ENCODE measurements at places on chromosomes 4 and X.
A peak's percentile ranks its signal among the peaks of the same experiment; 100 is the strongest.

DNA sequence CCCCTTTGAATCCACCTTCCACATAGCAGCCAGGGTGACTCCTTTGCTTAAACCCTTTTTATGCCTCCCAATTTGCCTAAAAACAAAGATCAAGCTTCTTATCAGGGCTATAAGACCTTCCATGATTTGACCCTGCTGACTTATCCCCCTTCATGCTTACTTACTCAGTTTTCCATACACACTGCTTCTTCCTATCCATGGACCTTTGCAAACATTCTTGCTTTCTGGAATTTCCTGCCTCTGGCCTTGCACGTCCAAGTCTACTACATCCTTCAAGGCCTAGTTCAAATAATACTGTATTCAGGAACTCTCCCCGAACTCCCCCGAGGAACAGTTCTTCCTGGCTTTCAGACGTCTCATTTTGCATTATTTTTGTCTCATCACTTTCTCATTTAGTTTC is 31.8 kb downstream of the RAP2C start:
- DNase-seq, result no peak

DNA sequence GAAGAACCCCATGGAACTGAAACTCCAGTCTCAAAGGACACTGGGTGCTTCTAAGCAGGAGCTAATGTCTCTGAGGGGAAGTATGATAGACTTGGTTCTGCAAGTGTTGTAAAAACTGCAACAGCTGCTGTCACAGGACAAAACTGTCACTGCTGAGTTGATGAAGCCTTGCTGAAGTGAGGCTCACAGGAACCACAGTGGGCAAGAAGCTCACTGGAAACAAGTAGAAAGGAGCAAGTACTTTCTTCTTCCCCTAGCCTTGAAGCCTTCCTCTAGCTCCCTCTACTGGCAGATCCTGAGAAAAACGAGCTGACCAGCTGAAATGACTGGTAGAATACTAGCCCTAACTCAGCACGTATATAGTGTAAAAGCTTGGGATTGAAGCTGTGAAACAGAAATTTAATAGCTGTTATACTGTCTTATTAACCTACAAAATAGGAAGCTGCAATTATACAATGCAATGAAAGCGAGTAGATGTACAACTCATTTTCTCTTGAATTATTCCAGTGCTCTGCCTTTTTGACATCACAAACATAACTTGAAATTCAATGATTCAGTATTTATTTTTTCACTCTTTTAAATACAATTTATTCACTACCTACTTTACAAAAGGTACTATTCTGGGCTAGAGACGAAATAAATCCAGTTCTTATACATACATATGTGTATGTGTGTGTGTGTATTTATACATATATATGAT is 91.4 kb downstream of the GABRB1 start:
- peak; percentile 54 for DNase-seq

DNA sequence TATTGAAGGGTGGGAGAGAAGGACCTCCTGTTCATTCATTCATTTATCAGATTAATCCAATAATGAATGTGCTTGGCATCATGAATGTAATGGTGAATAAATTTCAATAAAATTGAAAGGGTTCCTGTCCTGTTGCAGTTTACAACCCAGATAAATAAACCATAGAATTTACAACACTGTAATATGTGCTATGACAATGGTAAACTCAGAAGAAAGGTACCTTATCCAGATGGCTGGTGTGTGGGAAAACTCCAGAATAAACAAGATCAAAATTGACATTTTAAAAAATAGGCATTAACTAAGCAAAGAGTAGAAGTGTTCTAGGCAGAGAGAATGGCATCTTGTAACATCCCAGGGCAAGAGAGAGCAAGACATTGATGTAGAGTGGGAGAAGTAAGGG is 15.3 kb downstream of the ARL13A start:
- DNase-seq, result no peak

- peak; percentile 7 for DNase-seq
These were observed 5.6 kb upstream of the CT47C1 start for GRCh38 chrX:119067023-119067739.

DNA sequence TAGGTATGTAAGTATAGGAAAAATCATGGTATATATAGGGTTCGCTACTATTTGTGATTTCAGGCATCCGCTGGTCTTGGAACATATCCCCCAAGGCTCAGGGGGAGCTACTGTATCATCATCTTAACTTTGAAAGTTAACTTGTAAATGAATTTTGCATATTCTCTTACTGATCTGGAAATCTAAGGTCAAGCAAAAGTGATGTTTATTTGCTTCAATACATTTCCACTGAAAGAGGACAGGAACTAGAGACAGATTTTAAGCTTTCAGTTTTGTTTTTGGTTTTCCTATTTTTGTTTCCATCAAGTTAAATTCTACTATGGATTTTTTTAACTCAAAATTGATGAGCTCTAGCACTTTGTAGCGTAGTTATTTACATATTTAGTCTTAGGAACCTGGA is 56.2 kb downstream of the NAF1 start:
- no peak for DNase-seq

GRCh38 chrX:72308566-72309296 is 3.0 kb upstream of the CITED1 start:
- DNase-seq, result peak; percentile 57

GRCh38 chr4:151865312-151865711 is 104.5 kb upstream of the GATB start:
- no peak for DNase-seq

GRCh38 chrX:331151-331824 is 12.7 kb upstream of the GTPBP6 start:
- DNase-seq, result no peak

DNA sequence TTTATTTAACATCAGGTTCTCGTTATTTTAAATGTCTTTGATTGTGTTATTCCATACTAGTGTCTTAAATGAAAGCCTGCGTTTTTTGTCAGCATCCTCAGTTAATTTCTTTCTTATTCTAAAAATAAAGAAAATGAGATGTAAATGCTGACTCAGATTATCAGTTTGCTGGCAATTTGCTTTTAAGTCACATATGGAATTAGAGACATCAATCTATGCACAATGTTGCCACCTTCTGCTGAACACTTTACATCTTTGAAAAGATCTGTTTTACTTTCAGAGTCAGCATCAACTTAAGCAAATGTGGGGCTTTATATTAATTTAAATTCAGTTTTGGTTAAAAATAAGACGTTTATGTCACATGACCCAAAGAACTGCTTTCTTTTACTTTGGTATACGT is 99.2 kb downstream of the ADGRL3 start:
- DNase-seq, result no peak

GRCh38 chrX:152895121-152895520 is 2.7 kb upstream of the ZNF185 start:
- no peak for DNase-seq

DNA sequence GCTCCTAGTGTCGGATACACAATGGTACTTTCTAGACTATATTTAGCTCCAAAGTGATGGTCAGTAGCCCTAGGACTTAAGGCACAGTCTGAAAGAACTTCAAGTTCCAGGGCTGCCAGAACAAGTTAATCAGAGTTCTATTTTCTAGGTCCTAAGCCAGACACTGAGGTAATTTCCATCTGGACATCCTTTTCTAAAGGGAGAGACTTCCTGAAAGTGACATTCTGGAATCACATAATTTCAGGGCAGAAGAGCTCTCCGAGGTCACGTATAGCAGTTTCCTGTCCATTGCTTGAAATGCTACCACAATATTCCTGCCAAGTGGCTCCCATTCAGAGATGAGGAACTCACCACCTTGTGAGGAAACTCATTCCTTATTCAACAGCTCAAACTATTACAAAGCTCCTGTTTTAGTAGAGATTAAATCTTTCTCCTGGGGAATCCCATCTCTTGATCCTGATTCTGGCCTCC is 117.9 kb downstream of the COL25A1 start:
- peak; percentile 24 for DNase-seq

GRCh38 chrX:40282946-40283660 is 185.3 kb upstream of the BCOR start:
- peak; percentile 67 for DNase-seq

DNA sequence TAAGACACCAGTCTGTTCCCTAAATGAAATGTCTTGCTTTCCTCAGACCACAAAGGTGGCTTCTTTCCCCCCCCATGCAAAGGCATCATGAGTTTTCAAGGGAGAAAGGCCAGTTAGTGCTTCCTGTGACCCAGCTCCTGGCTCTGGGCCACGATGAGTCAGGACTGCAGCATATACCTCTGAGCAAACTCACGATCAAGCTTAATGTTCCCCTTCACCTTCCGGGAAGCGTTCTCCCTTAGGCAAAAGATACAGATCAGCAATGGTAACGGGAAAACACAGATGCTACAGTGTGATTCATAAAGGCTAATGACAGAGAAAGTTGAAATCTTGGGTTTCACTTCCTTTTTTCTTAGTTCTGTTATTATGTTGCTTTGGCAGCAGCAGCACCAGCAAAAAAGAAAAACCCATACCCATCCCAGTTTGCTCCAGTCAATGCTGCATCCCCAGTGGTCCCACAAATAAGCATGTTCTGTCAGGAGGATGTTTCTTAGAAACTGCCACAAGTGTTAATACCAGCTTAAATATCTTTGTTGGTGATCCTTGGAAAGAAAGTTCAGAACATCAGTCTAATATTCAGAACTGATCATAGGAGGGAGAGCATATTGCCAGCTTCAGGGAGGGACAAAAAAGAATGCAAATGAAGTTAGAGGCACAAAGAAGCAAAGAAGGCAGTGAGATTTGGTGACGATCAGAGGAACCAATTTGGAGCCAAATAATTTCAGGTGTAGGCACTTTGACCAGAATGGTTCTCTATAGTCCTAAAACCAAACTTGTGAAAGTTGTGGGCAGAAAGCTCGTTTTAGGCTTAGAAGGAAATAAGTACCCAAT is 41.2 kb downstream of the LONRF3 start:
- peak; percentile 77 for DNase-seq

GRCh38 chr4:142331132-142331531 is 515.0 kb downstream of the INPP4B start:
- DNase-seq, result no peak

DNA sequence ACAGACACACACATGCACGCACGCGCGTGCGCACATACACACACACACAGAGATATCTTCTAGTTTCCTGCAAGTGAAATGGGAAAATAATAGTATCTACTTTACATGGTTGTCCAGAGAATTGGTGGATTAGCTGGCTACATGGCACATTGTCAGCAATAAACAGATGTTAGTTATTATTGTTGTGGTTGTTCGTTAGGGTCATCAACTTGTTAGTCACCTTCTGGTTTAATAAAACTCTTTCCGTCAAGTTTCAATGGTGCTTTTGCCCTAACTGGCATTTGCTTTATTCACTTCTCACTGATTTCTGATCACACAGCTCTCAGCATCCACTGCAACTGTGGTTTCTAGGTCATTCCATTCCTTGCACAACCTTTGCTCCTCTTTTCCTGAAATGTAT is 25.4 kb upstream of the RASL11B start:
- no peak for DNase-seq

DNA sequence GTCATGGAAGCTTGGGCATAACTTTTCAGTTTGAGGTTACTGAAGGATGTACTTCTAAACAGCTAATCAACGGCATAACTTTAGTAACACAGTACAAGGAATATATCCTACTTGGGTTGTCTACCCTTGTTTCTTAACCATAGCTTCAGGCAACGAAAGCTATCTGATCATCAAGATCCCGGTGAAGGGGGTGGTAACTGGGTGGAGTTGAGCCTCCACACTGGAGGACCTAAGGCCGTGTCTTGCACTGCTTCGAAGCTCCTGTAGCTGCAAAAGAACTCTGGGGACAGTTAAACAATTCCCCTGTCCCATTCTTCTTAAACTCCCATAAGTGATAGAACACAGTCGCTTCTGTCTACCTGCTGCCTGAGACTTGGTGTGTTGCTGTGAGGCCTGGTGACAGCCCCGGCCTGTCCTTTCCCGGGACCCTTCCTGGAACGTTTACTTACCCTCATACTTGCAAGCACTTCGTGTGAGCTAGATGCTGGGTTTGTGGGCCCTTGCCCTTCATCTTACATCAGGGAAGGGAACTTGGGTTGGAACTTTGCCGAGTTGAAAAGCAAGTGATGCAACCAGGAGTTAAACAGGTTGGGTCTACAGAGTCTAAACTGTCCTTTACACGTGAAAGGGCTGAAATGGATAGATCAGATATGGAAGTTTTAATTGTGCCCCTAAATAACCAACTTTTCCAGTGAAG is 5.8 kb upstream of the WDR1 start:
- DNase-seq, result no peak

- DNase-seq, result no peak
These were observed 577.2 kb upstream of the AADAT start for GRCh38 chr4:170666909-170667308.

DNA sequence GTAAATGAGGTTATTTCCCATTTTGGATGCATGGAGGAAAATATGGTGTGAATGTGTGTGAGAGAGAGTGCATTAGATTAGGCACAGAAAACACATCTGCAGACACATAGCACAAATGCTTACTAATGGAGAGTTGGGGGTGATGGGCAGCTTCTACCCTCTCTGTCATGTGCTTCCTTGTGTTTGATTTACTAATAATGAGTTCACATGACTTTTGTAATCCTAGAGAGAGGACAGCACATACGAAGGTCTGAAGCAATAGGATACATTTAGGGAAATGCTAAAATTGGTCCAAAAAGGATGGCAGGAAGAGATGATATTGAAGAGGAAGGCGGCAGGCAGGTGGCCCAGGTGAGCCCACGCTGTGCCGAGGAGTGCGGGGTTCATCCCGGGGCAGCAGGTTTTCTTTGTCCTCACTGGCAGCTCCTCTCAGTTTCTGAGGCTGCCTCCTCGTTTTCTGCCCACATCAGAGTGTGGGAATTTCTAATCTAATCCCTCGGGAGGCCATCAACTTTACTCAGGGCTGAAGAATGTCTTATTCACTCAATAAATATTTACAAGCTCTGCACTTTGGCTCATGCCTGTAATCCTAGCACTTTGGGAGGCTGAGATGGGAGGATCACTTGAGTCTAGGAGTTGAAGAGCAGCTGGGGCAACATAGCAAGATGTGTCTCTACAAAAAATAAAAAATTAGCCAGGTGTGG is 15.9 kb upstream of the MAP9 start:
- DNase-seq, result peak; percentile 53

GRCh38 chrX:15929194-15929593 is 74.6 kb upstream of the AP1S2 start:
- peak; percentile 3 for DNase-seq

DNA sequence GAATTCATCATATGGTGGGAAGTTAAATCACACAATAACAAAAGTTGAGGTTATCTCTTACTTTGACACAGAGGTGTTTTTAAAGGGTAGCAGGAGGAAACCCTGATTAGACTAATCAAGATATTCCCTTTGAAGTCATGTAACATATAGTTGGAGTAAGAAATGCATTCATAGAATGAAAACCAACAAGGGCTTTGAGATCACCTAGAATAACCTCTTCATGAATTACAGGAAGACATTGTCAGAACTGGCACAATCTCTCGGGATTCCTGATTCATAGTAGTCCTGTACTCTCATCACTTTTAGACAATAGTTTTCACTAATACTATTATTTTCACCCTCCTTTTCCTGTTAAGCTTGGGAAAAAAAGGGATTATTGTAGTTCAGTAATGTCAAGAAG is 170.2 kb downstream of the PPP3CA start:
- no peak for DNase-seq

Measured in astrocyte (in vitro differentiated cells and primary cell).